ENCODE measurements at places on chromosomes 2 and 18.

DNA sequence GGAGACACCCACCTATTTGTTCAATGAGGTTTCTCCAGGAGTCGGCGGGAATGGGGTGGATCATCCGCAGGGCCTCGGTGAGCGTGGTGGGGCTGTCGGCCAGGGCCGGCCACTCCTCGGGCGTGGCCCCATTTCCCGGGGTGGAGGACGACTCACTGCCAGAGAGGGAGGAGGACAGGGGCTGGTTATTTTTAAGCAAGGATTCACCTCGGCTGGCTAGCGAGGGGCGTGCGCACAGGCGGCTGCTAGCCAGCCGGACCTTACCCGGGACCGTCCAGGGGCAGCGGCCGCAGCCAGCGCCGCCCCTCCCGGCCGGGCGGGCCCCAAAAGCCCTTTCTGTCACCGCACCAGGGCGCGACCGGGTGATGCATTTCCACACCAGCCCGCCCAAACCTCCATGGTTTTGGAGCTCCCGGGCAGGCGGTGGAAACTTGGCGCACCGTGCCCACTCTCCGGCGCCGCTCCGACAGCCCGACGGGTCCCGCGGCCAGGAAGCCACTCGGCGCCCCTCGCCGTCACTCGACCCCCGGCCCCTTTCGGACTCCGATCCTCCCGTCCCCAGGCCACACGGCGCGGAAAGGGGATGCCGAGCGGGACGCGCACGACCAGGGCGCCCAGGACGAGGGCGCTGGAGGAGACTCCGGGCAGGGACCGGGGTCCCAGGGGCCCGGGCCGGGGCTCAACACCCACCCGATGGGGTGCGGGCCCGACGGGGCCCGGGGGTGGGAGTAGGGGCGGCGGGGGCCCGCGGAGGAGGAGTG is 57.1 kb downstream of the SNORC start:
- peaks cover 12% of the 10 kb centered on the region for H3K4me1 ChIP-seq
- peaks cover 68% of the 10 kb centered on the region for H3K27me3 ChIP-seq
- peak overlapping the region; percentile 85 for H3K4me3 ChIP-seq
- DNase-seq: no peak

- H3K4me3 ChIP-seq: no peak overlapping the region
- H3K36me3 ChIP-seq: no peaks in the 10 kb centered on the region
- no peaks in the 10 kb centered on the region for H3K4me1 ChIP-seq
- no peak overlapping the region for H3K27ac ChIP-seq
Observed at GRCh38 chr2:13495051-13495450, 778.3 kb downstream of the TRIB2 start.

DNA sequence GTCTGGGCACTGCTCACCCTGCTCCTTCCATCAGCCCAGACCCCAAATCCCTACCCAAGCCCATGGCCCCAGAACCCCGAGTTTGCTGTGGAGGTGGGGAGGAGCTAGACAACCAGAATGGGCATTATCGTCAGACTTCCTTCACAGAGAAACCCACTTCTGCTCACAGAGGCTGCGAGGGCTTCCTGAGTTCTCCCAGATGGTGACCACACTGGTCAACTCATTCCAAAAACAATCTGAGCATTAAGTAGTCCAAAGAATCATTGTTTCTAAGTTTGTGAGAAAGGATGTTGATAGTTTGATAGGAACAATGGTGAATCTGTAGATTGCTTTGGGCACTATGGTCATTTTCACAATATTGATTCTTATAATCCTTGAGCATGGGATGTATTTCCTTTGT is 60.2 kb downstream of the LRRC30 start:
- H3K27ac ChIP-seq: no peak overlapping the region
- no peak overlapping the region for H3K4me3 ChIP-seq
- H3K27me3 ChIP-seq: no peaks in the 10 kb centered on the region
- no peaks in the 10 kb centered on the region for H3K36me3 ChIP-seq

DNA sequence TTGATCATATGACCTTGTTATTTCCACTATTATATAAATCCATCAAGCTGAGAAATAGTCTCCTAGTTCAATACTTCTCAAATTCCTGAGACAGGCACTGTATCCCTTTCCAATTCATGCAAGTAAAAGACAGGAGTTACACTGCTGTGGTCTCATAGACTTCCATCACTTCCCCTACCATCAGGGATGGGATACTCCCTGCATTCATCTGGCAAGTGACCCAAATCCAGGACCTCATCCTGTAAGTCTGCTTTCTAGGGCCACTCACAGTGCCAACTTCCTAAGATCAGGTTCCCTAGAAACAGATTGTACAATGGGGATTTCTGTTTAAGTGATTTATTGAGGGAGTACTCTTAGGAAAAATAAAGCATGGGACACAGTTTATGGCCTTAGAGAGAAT is 424.0 kb upstream of the CDH7 start:
- no peaks in the 10 kb centered on the region for H3K36me3 ChIP-seq
- no peak overlapping the region for H3K4me3 ChIP-seq
- H3K27ac ChIP-seq: no peak overlapping the region
- H3K27me3 ChIP-seq: no peaks in the 10 kb centered on the region
- no peak for DNase-seq

GRCh38 chr18:32910694-32911296 is 138.0 kb upstream of the KLHL14 start:
- DNase-seq: no peak
- H3K27me3 ChIP-seq: peaks cover 6% of the 10 kb centered on the region
- H3K27ac ChIP-seq: no peak overlapping the region
- H3K36me3 ChIP-seq: no peaks in the 10 kb centered on the region
- H3K4me3 ChIP-seq: no peak overlapping the region
- peaks cover 6% of the 10 kb centered on the region for H3K4me1 ChIP-seq

DNA sequence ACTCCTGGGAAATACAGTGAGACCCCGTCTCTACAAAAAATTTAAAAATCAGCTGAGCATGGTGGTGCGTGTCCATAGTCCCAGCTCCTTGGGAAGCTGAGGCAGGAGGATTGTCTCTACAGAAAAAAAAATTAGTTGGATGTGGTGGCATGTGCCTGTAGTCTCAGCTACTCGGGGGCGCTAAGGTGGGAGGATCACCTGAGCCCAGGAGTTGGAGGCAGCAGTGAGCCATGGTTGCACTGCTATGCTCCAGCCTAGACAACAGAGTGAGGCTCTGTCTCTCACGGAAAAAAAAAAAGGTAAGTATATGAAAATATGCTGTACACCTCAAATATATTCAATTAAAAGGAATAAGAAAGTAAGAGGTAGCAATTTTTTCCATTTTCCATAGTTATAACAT is 92.5 kb upstream of the TGIF1 start:
- no peaks in the 10 kb centered on the region for H3K36me3 ChIP-seq
- H3K4me3 ChIP-seq: no peak overlapping the region
- H3K27ac ChIP-seq: no peak overlapping the region

DNA sequence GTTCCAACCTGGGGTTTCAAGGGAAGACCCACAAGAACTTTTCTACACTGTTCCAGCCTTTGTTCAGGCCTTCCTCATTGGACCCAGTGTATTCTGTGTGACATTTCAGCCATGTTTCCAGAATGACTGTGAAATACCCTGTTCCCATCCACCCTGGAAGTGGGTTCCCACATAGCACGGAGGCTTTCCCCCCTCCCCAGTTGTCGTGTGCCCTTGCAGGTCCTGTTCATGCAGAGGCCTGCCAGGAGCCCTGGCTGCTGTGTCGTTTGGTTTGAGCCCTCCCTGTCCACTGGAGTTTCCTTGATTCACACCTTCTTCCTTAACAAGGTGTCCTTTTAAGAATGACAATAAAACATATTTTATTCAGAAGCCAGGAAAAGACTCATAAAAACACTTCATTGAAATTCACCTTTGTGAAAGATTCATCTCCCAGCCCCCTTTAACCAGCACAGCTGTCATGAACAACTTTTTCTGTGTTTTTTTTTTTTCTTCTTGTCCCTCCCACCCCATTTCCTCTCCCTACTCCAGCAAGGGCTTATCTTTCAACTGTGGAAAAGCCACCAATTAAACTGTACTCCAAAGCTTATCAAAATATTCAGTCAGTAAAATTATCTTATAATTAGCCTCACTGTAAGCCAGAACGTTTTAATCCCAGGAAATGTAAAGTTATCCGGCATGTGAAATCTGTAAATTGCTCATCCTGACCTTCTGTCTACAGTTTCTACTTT is 106.4 kb downstream of the ACOXL start:
- no peaks in the 10 kb centered on the region for H3K27me3 ChIP-seq
- peaks cover 18% of the 10 kb centered on the region for H3K4me1 ChIP-seq
- H3K4me3 ChIP-seq: no peak overlapping the region
- DNase-seq: no peak
- no peak overlapping the region for H3K27ac ChIP-seq
- no peaks in the 10 kb centered on the region for H3K36me3 ChIP-seq

DNA sequence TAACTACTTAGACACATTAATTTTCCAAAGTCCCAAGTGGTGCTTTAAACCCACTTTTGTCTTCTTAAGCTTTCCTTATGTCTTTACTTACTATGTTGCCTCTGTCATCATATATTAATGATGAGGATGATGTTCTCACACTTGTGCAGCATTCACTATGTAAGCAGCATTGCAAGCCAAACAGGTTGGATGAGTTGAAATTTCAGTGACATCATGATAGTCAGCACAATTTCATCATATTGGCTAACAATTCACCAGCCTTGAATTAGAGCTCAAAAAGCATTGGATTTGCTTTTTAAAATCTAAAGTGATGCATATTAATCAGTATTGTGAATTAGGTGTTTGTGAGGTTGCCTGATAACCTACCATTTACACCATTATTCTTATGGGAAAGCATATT is 7.7 kb downstream of the APLF start:
- H3K27ac ChIP-seq: peak overlapping the region; percentile 89
- no peaks in the 10 kb centered on the region for H3K27me3 ChIP-seq
- H3K4me1 ChIP-seq: no peaks in the 10 kb centered on the region
- no peak overlapping the region for H3K4me3 ChIP-seq
- H3K36me3 ChIP-seq: no peaks in the 10 kb centered on the region
- DNase-seq: no peak

DNA sequence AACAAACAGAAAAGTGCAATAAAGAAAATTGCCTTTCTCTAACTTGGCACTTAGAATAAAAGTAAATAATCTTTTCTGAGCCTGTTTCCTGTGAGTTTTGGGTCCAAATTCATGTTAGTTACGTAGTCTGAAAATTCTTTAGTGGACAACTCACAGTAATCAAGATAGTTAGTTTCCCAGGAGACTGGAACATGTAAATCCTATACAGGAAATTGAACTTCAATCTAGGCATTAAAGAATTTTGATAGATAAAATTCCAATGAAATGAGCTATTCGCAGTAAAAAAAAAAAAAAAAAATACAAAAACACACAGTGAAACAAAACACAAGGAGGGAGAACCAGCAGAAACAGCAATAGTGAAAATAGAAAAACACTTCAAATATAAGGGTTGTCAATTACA is 83.8 kb upstream of the REG3G start:
- H3K27ac ChIP-seq: no peak overlapping the region
- no peak for DNase-seq
- no peak overlapping the region for H3K4me3 ChIP-seq
- H3K4me1 ChIP-seq: peaks cover 4% of the 10 kb centered on the region

- no peaks in the 10 kb centered on the region for H3K4me1 ChIP-seq
- no peak for DNase-seq
- no peak overlapping the region for H3K4me3 ChIP-seq
- H3K36me3 ChIP-seq: no peaks in the 10 kb centered on the region
- H3K27me3 ChIP-seq: no peaks in the 10 kb centered on the region
- H3K27ac ChIP-seq: no peak overlapping the region
Observed at GRCh38 chr18:1147730-1148129, 243.1 kb downstream of the ADCYAP1 start.

- peaks cover 6% of the 10 kb centered on the region for H3K27me3 ChIP-seq
- H3K27ac ChIP-seq: peak overlapping the region; percentile 94
- DNase-seq: no peak
- H3K4me3 ChIP-seq: peak overlapping the region; percentile 98
- H3K36me3 ChIP-seq: no peaks in the 10 kb centered on the region
Observed at GRCh38 chr2:231781798-231782726, 980 bp upstream of the PDE6D start.

DNA sequence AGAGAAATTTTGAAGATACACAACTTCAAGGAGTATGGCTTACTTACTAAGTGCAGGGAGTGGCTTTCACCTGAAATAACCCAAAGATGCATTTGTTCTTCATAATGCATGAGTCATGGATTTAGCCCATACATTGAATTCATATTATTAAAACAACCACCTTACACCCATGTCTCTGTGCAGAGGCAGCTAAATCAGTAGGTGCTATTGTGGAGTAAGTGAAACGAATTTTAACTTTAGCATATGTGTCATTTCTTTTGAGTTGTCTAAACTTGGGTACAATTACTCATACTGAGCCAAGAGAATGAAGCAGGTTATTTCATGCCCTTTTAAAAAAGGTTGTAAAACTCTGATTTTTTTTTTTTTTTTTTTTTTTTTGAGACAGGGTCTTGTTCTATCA is 11.0 kb upstream of the ANKRD29 start:
- H3K4me1 ChIP-seq: no peaks in the 10 kb centered on the region
- DNase-seq: no peak
- H3K4me3 ChIP-seq: no peak overlapping the region
- H3K27me3 ChIP-seq: peaks cover 22% of the 10 kb centered on the region
- H3K27ac ChIP-seq: no peak overlapping the region

GRCh38 chr2:78068808-78069207 is 546.6 kb upstream of the LRRTM4 start:
- H3K27me3 ChIP-seq: no peaks in the 10 kb centered on the region
- H3K36me3 ChIP-seq: no peaks in the 10 kb centered on the region
- DNase-seq: no peak
- H3K4me3 ChIP-seq: no peak overlapping the region

- H3K4me3 ChIP-seq: no peak overlapping the region
- H3K36me3 ChIP-seq: no peaks in the 10 kb centered on the region
- H3K27ac ChIP-seq: no peak overlapping the region
- peaks cover 12% of the 10 kb centered on the region for H3K4me1 ChIP-seq
- DNase-seq: no peak
Observed at GRCh38 chr18:46474487-46475389, 182.3 kb downstream of the LOXHD1 start.

GRCh38 chr2:197092431-197092830 is 165.9 kb upstream of the PGAP1 start:
- no peaks in the 10 kb centered on the region for H3K27me3 ChIP-seq
- no peak overlapping the region for H3K27ac ChIP-seq
- no peaks in the 10 kb centered on the region for H3K36me3 ChIP-seq
- no peak for DNase-seq

DNA sequence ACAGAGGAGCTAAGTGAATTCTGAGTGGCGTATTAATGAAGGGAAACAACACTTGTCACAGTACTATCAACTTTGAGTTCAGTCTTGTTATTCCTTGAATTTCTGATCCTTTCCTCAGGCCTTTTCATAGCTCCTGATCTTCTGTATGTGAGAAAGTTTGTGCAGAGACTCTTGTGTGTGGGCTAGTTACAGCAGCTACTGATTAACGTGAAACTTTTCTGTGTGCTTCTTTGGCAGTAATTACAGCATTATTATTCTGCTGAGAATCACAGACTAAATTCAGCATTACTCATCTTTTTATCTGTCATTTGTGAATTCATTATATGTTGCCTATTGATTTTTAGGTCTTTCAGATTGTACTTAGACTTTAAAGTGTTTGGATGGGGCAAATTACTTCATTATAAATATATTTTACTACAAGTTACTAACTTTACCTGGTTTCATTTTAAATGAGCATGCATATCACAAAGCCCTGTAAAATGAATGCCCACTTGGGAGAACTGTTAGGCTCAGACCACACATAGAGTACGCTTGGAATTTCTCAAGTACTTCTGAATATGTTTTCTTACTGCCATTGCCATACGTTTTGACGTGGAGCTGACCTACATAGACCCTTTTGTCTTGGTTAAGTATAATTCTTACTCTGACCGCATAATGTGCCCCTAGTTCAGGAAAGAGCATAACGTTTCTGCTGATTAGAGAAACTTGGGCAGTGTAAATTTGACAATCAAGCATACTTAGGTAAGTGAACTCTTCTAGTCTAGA is 36.2 kb downstream of the CREB1 start:
- H3K27me3 ChIP-seq: no peaks in the 10 kb centered on the region
- H3K4me3 ChIP-seq: no peak overlapping the region
- H3K27ac ChIP-seq: no peak overlapping the region
- H3K4me1 ChIP-seq: no peaks in the 10 kb centered on the region

- DNase-seq: no peak
- H3K27me3 ChIP-seq: peaks cover 9% of the 10 kb centered on the region
Observed at GRCh38 chr2:217749008-217749407, 253.8 kb downstream of the TNS1 start.

Data from type B pancreatic cell (in vitro differentiated cells).